ENCODE measurements at places on chromosomes 12 and 14. TPM values are rescaled to one million over a fixed set of nuclear protein-coding genes. Genes with fewer than 3 reads are reported as not detected.

- DNase-seq: no peak
These were observed 11.1 kb upstream of the CLEC2A start for GRCh38 chr12:9943240-9943639.

DNA sequence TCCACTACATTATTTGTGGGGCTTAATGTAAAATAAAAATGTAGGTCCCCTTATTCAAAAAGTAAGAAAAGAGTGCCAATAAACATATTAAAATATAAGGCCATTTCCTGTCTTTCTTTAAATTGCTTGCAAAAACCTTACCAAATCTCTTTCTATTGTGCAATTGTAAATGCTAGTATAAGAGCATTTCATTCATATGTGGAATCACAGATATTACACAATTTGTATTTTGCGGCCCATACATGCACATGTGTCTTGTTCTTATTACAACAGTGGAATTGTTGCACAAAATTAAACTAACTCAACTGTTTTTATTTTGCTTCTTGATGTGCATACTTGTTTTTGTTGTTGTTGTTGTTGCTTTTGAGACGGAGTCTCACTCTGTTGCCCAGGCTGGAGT lies 20.1 kb upstream of the CRADD start:
- DNase-seq: no peak

- no peak for DNase-seq
These were observed 29.1 kb downstream of the GPR68 start for GRCh38 chr14:91215381-91215780.

DNA sequence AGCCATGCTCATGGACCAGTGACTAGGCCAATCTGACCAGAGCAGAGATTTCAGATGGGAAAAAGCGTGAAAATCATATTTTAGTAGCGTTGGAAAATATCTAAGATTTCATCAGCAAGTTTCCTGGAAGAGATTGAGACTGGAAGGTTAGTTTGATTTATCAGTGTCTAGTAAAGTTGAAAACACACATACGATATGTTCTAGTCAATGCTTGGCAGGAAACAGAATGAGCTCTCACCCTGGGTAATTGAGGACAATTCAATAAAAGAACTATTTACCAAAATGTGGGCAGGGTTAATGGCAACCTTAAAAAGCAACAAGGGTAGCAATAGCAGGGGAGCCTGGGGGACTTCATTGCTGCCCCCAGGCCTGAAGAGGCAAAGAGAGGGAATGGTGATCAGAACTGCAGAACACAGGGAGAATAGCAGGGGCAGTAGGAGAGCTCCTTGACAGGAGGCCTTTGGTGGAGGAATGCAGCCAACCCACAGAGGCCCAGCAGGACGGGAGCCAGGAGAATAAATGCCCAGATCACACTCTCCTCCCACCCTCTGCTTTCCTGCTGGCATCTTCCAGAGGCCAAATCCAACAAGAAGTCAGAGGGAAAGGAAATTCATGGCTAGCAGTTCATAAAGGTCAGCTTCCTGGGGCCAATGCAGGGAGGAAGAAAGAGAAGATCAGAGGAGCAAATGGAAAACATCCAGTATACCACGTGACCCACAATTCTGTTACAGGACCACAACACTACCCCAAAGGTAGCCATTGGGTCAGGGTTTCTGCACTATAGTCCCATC lies 27.6 kb upstream of the LRP6 start:
- no peak for DNase-seq

Gene EIF2S3B
- 0.62 TPM for total RNA-seq

Gene AMN
- not detected for total RNA-seq

Gene ANO2
- 13.6 TPM for total RNA-seq

All from cardiac septum (tissue), 1 donor.